ENCODE measurements at places on chromosomes 1 and 21.

DNA sequence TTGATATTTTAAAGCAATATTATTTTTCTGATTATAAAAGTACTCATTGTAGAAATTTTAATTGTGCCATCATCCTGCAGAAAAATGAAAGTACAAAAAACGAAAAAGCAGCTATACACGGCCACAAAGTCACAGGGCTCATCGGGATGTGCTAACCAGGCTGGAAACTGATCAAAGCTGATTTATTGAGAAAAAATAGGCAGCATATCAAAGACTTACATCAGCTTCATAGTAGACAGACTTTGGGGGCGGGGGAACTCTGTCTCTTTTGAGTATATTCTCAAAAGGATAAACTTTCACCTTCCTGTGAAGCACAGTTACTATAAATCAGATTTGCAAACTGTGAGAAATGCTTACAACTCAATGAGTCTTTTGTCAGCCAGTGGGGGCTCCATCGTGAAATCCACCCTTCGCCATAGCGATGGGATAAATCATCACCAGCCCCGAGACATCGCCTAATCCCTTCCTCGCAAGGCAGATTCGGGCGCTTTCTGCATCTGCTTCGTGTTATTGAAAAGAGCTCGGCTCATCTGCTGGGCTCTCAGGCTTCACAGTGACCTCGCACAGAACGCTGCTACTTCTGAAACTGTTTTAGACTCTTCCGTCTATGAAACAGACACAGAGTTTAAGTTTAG, 69.2 kb upstream of the ERG start:
- DNase-seq, result no peak

GRCh38 chr1:161307230-161307768, 2.5 kb downstream of the MPZ start:
- DNase-seq, result no peak

- DNase-seq, result no peak
Measured at GRCh38 chr1:234990328-234990675, 138.3 kb downstream of the TOMM20 start.

DNA sequence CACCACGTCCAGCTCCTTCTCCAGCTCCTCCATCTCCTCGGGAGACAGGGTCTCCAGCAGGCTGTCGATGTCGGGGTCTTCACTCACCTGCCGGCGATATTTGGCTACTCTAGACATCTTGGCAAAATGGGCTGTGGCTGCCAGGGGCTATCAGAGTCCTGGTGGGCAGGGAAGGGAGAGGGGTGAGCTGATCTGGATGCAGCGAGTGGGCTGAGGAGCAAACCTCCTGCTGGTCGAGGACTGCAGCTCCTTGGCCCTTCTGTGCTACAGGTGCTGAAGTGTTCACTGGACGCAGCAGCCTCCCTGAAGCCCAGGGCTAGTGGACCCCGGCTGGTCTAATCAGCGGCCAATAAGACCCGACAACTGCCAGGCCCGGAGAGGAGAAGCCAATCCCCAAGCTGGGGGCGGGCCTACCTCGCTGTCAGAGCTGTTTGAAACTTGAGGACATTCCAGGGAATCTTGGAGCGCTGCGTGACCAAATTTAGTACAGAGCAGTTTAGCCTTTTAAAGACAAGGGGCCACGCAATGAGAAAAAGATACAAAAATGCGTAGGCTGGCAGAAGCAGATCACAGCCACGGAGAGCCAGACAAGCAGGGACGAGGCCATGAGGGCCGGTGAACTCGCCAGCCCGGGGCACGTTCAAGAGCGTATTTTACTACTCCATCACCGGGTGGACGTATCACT, at the start of gene LMOD1:
TSS of gene LMOD1 (minus strand) at position 325 of the 685 bp plus-strand sequence. CDS start at position 117, 208 bp downstream.
- no peak for DNase-seq

DNA sequence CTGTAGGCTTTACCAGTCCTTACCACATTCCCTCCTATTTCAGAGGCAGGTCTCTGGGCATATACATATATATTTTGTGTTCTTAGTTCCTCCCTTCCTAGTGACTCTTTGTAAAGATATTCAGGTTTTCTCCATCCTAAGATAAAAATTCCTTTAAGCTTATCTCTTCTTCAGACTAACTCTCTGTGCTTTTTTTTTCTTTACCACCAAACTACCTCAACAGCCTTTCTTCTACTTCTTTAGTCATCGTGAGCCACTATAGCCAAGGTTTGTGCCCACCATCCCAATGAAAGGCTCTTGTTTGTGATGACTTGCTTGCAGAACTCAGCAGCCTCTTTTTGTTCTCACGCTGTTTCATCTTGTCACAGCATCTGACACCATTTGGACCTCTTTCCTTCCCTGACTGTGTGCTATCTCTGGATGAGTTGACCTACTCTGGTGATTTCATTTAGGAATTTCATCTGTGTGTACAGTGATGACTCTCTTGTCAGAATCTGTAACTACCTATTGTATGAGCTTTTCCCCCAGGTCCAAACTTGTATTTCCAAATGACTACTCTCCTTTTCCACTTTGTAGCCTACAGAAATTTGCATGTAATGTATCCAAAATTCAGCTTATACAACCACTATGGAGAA, 59.0 kb upstream of the MACF1 start:
- no peak for DNase-seq

- no peak for DNase-seq
Measured at GRCh38 chr1:183101841-183102276, 78.6 kb downstream of the LAMC1 start.

DNA sequence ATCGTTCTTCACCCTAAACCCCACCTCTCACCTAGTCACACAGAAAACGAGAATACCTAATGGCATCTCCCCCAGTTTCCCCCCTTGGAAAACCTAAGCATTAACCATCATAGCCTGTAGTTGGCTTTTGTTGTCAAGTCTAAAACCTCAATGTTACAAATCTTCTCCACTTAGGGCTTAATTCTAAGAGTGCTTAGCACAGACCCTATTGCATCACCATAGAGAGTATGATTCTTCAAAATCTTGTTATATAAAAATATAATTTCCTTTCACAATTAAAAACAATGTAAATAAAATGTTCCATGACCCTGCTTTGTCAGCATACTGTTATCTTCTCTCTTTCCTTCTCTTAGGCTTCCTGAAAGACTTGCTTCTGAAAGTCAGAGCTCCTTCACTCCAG, 263.2 kb upstream of the RGS18 start:
- no peak for DNase-seq

- peak; percentile 52 for DNase-seq
Measured at GRCh38 chr1:3898994-3899753, 898 bp downstream of the C1orf174 start.

- no peak for DNase-seq
Measured at GRCh38 chr1:47887060-47887459, 110.1 kb downstream of the TRABD2B start.

DNA sequence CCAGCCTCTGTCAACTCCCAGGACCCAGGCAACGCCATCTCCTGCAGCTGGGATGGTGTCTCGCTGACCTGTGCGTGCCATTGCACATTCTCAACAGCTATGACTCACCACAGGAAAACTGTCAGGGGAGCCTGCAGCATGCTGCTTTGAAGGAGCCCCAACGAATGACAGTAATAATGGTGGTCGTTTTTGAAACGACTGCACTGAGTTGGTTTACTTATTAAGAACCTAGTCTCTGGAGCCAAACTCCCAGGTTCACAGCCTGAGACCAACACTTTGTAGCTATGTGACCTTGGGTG, 21.6 kb downstream of the TCEA3 start:
- DNase-seq, result peak; percentile 20

DNA sequence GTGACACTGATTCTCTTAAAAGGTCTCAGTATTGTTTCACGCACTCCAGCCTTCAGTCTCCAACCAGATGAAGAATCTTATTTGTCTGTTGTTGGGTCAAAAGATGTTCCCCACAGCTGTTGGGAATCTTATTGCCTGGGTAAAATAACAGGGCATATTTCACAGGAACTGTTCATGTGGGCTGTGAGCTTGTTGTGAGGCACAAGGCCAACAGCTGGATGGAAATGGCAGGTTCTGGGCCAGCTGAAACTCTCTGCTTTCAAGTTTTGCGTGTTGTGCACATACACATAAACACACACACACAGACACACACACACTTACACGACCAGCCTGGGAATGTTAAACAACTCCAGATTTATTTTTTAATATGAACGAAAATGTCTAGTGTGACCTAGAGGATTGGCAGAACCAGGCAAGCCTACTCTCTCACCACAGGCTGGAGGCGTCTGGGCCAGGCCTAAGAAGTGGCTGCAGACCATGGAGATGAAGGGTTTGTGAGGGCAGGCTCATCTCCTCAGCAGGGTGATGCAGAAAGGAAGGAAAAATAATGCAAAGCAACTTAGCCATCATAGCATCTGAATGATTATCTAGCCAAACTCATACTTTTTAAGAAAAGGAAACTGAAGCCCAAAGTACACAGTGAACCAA, 357.0 kb downstream of the TTLL7 start:
- DNase-seq, result no peak

- no peak for DNase-seq
Measured at GRCh38 chr1:19923137-19923952, at the start of gene PLA2G2E. TSS of gene PLA2G2E (minus strand) at chr1:19923617. CDS start at chr1:19923559, 58 bp downstream.

DNA sequence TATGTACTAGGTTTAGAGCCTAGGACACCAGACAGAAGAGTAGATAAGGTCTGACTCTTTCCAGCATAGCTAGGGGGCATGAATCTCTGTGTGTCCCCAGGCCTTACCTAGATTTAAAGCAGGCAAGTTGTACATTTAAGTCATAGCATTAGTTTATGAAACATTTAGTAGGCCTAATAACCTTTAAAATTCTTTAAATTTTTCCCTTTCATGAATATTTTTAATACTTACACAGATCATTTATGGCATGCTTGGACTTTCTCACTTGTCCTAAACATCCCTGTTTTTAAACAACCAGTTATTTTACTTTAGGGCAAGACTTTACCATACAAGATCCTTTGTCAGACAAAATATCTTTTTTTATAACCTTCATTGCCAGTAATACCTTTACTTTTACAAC, 258.4 kb upstream of the ZRANB2 start:
- no peak for DNase-seq

DNA sequence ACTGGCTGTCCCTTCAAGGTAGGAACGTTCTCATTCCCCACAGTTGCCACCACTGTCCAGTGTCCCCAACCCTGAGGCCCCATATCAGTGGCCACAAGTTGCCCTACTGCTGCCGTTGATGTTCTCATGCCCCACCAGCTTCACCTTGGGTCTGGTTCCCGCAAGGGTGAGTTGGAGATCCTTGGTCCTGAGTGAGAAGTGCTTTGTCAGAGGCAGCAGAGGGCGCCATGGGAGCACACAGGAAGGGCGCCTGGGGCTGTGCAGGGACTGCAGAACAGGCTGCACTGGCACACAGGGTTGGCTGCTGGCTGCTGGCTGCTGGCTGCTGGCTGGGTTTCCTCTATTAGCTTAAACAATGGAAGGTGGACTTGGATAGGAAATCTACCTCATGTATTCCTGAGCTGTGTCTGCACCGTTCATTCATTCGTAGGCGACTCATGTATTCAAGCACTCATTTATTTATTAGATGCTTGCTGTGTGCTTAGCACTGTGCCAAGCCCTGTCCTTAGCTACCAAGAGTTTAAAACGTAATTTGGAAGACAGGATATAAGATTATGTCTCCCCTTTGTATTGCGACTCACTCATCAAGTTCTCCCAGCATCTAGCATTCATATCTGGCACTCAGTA, 2.1 kb upstream of the S100A9 start:
- DNase-seq, result peak; percentile 80

DNA sequence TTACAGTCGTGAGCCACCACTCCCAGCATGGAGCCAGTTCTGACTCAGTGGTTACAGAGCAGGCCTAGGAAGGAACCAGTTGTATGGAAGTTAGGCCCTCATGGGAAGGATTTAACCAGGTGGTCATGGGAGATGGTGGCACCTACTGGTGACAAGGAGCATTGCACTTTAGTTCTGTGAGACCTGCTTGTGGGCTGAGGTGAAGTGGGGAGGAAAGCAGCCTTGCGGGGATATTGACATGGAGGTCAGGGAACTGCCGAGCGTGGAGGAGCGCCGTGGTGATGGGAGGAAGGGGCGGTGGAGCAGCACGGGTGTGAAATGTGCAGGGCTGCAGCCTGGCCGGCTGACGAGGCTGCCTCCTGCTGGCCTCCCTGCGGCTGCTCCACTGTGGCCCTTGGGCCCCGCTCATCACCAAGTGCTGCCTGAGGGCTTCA, 100.4 kb downstream of the GALNT2 start:
- DNase-seq, result peak; percentile 72

- no peak for DNase-seq
Measured at GRCh38 chr21:44405948-44406872, 49.1 kb upstream of the LRRC3 start.

GRCh38 chr1:212421165-212421564, 6.5 kb upstream of the PACC1 start:
- DNase-seq, result no peak

GRCh38 chr1:147753081-147753480, 7.3 kb downstream of the GJA5 start:
- no peak for DNase-seq

- DNase-seq, result no peak
Measured at GRCh38 chr21:35050348-35051286, 1.5 kb upstream of the RUNX1 start.

GRCh38 chr1:57536749-57537423, 113.0 kb upstream of the DAB1 start:
- no peak for DNase-seq

DNA sequence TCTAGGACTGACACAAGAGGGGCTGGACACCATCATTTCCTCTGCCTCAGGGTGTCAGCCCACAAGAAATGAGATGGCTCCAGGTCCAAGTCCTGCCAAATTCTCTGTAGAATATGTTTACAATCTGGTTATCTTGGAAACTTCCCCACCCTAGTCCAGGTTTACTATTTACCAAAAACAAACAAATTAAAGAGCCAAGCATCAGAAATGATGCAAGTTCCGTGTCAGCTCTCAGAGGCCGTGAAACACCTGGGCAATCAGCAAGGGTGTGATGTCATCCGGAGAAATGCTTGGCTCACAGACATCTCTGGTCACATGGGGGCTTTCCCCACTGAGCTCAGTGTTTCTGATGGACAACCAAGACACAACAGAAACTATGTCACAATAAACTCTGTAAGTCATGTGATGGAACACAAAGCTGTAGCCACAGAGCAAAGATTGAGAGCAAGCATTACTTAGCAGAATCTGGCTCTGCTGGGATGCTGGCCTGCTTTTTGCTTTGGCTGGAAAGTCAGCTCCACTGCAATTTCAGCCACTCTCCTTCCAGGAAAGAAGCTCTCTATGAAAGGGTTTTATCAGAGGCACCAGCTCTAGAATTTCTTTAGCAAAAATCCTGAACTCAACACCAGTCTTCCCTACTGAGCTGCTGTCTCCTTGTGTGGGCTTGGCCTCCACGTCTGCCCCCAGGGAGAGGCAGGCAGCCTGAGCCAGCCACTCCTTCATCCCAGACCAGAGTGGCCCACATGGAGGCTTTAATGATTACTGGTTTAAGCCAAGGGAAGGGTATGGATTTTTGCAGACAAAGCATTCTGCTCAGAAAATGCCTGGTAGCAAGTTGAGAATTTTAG, 55.9 kb downstream of the NENF start:
- no peak for DNase-seq

DNA sequence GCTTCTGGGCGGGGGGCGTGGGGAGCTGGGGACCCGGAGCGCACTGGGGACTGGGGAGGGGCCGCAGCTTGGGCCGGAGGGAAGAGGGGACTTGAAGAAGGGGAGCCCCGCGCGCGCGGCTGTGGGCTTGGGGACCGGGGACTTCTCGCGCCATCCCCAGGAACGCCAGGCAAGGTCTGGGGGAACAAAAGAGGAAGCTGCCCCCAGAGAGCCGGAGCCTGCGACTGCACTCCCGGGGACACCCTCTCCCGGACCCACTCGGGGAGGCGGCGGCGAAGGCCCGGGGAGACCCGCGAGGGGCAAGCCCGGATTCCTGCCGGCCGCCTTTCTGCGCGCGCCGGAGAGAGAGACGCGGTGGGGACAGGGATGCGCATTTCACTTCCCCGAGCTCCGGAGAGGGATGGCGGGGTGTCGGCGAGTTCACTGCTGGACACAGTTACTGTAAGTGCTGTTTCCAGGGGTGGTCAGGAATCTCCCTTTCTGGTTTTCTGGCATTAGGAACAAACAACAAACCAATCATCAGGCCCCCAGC, 732 bp downstream of the ABCG1 start:
- peak; percentile 11 for DNase-seq
